ENCODE measurements at places on chromosomes 2 and 18.
A peak's percentile ranks its signal among the peaks of the same experiment; 100 is the strongest.

GRCh38 chr2:892401-892800, 58.2 kb upstream of the SNTG2 start:
- peak; percentile 6 for DNase-seq

DNA sequence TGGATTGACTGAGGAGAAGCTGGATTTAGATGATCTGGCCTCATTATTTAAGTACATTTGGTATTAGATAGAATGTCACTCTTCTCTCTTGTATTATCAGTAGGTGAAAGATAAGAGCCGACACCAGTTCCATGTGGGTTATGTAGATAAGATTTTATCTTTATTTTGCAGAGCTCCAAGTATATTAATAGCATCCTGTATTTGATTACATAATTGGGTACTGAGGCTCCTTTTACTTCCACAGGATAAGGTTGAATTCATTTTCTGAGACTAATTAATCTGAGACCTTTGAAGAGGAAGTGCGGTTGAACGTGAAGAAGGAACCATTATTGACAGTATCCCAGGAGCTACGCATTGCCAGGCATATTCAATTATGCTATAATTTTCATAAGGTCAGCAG, 32.8 kb upstream of the CD226 start:
- no peak for DNase-seq

DNA sequence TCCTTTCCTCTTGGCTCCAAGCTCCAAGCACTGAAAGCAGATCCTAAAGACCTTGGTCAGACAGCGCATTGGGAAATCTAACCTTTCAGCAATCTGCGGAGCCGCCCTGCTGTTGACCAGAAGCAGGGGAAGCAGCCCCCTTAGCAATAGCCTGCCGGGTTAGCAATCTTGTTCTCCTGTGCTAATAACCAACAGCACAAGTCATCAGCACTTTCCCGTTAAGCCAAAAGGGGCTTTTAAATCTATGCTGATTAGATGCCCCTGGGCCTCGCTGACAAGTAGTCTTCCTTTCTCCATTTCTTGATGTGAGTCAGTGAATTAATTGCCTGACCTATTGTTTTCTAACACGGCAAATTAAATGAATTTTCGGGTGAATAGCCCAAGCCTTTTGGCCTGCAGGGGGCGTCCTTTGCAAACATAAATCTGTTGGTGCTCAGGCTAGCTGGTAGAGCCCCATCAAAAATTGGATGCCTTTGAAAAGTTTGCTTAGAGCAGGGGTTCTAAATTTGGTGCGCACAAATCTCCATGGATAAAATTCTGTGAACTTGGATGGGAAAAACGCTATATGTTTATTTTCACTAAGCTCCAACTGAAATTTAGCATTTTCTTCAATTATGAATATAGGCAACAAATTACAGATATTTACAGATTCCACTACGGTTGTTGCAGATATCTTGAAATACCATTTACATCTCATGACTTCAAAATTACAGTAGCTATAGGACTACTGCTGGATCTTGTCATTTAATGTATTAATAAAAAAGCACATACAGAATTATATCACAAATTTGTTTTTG, 24.6 kb downstream of the MAIP1 start:
- DNase-seq, result peak; percentile 89

DNA sequence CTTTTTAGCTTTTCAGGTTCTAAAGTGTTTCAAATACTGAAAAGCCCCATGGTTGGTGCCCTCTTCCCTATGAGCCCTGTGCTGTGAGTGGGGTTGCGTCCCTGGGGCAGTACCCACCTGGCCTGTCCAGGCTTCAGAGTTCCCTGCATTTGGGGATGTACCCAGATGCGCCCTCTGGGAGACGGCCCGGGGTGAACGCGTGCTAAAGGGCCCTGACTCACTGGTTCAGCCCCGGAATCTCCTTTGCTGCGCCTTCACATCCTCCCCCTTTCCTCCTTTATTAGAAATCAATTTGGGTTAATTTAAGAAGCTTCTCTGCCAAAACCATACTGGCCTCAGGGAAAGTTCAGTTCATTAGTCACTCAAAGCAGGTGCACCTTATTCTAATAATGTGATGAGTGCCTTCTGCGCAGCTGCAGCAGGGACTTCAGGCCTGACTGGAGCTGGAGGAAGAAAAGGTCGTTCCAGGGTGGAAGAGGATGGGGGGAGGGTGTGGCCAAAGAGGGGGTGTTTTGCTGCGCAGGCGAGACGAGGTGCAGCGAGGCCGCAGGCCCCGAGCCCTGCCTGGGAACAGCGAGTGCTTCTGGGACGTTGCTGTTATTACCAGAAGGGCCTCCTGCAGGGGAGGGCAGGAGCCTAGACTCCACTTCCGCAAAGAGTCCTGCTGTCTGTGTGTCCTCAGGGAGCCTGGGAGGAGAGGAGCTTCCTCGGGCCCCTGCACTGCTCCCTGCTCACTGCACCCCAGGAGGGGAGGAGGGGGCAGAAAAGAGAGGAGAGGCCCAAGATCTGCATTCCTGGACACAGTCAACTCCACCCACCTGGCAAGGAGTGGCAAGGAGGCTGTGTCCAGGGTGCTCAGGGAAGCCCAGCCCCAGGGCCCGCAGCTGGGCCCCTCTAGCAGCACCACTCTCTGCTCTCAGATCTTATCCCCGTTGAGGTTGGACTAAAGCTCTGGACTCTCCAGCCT, 223.2 kb upstream of the PXDN start:
- DNase-seq, result no peak

- DNase-seq, result no peak
Observed at GRCh38 chr2:222303828-222304736, 5.3 kb upstream of the PAX3 start.

DNA sequence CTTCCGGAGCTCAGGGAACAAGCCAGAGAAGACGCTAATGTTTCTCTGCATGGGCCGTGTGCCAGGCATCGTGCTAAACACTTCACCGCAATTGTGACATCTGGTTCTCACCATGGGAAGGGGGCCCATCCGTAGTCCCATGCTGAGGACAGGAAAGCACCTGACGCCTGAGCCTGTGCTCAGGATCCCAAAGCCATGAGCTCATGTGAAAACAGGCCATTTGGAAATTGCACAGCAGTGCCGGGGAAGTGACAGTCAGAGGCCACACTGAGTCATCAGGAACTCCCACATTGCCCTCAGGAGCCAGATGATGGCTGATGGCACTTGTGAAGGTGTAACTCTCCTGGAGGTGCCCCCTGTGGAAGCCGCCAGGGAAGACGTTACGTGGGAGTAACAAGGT, 141.0 kb downstream of the INHBB start:
- no peak for DNase-seq

- no peak for DNase-seq
Observed at GRCh38 chr2:36889795-36890194, 76.5 kb downstream of the STRN start.

DNA sequence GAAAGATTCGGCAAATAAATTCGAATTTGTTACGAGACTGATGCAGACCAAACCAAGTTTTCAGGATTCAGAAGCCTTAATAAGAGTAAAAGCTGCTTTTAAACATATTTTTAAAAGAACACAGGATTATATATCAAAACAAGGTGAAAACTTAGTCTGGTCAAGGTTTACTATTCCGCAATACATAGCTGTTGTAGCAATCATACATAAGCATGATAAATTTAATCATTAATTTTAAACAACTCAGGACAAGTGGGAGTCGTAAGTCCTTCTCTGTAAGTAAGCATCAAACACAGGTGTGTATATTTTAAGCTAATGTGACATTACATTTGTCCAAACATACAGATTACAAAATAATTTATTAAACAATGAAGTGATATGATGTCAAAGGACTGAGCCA, 57.7 kb downstream of the PUM2 start:
- no peak for DNase-seq

GRCh38 chr2:113200236-113200635, 26.5 kb downstream of the PSD4 start:
- DNase-seq, result no peak

- no peak for DNase-seq
Observed at GRCh38 chr2:19158896-19159295, 199.5 kb downstream of the OSR1 start.

GRCh38 chr2:50438259-50438658, 593.7 kb downstream of the NRXN1 start:
- no peak for DNase-seq

DNA sequence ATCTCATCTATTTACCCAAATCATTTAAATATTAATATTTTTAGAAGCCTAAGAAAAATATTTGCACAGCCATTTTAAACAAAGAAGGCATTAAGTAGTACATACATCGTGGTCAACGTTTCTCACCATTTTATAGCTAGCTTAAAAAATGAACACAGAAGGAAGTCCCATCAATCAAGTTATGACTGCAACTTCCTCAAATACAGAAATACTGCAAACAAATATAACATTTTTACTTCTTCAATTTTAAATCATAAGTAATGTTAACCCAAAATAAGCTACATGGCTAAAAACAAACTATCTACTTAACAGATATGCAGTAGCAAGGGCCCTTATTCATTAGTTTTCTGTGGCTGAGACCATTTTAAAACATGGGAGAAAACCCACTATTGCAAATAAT, 30.6 kb downstream of the ITSN2 start:
- DNase-seq, result no peak

DNA sequence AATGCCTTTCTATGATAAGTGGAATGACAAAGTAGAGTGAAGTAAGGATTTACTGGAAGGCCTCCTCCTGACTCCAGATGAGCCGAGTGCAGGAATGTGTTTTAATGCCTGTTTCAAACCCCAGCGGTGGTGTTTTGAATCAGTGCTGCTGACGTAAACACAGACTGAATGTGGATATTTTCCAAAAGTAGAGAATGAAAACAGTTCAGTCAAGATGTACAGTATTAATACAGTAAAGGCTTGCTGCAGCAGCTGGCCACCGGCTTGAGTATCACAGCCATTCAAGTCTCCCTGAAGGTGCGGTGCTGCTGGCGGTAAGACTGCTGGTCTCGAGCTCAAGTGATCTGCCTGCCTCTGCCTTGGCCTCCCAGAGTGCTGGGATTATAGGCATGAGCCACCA, 46.7 kb downstream of the ARHGAP28 start:
- DNase-seq, result peak; percentile 15
